ENCODE measurements at places on chromosomes 13 and 19.

GRCh38 chr19:5406816-5407215 lies 48.4 kb upstream of the ZNRF4 start:
- no peak for DNase-seq

DNA sequence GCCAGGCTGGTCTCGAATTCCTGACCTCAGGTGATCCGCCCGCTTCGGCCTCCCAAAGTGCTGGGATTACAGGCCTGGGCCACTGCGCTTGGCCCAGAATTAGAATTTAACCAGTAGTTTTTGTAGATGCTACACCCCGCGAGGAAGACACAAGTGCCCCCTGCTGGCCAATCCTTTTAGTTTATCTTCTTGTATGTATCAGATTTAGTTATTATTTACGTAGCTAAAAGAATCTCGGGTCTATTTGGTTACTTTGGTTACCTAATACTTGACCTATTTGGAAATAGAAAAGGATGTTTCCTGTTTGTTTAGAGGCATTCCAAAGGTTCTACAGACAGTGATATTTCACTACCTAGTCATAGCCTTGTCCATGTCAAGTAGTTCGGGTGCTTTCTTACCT lies 22.0 kb downstream of the MUC16 start:
- DNase-seq, result no peak

DNA sequence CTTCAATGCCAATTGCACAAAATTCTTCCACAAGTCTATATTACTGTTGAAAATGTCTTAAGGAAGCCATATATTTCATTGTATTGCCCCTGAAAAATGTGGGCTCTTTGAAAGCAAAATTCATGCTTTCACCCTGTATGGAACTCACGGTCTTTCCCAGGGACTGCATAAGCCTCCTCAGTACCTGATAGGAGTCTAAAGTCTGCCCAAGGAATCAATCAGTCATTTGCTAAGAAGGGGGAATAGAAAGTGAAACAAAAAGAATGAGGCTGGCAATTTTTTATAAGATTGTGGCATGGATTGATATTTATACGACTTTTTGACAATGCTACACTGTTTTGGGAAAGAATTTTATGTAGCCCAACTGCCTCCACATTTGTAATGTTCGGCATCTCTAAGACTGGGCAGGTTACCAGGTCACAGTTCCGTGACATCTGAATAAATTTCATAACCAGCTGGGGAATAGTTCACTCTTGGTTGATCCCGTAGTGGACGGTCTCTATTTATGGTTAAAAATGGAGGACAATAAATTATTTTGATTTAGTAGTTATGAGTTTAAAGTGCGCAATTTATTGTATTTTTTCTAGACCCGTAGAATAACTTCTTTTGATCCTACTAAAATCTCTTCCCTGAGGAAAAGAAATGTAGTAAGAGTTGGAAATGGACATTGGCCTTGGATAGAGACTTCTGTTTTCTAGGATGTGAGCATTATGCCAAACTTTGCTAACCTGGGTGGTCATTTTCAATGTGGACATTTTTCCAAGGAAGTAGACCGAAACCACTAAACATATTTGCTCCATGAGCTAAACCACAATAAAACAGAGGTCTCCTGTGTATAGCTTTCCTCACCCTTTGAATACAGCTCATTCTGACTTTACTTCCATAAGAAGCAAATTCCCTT lies 1585.4 kb downstream of the EFNB2 start:
- DNase-seq, result no peak

DNA sequence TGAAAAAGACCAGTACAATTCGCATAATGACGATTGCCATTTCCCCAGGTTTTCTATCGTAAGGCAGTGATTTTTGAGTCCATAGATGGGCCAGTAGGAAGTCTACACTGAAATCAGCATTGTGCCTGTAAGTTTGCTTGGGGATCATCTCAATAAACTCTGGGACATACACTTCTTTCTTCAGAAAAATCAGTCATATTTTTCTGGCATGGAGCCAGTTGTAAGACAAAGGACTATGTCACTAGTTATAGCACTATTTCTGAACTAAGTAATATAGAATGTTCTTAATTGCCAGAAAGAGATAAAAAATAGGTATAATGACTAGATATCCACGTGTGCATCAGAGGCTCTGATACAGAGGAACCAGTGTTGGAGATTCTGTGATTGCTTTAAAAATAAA lies 243.5 kb downstream of the LMO7 start:
- DNase-seq, result no peak

DNA sequence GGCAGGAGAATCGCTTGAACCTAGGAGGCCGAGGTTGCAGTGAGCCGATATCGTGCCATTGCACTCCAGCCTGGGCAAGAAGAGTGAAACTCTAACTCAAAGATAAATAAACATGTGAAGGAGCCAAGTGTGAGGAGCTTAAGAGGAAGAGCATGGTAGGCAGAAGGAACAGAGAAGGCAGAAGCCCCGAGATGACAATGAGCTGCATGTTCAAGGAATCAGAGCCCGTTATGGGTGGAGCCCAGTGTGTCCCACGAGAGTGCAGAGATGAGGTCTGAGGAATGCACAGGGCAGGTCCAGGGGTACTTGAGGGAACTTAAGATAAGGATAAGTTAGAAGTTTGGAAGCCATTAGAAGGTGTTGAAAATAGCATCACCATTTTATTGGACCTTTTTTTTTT lies 716 bp downstream of the FPR2 start:
- no peak for DNase-seq

DNA sequence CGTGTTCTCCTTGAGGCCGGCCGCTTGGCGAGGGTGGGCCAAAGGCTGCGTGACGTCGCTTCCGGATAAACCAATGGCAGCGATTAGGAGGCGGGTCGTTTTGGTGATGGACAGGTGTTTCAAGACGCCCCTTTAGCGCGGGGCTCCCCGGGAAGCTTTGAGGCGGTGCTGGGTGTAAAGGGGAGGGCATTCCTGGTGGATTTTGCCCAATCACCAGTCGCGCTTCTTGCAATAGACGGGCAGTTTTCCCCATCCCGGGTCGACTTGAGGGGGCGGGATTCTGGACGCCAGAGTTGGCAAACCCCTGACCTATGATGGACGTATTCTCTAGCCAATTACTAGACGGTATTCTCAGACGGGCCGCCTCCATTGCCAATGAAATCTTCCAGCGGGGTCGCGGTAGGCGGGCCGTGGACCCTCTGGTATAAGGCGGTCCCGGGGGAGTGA lies 264 bp upstream of the PRMT1 start:
- DNase-seq, result peak; percentile 99

GRCh38 chr19:40424637-40425449 lies 949 bp downstream of the SERTAD1 start:
- no peak for DNase-seq

DNA sequence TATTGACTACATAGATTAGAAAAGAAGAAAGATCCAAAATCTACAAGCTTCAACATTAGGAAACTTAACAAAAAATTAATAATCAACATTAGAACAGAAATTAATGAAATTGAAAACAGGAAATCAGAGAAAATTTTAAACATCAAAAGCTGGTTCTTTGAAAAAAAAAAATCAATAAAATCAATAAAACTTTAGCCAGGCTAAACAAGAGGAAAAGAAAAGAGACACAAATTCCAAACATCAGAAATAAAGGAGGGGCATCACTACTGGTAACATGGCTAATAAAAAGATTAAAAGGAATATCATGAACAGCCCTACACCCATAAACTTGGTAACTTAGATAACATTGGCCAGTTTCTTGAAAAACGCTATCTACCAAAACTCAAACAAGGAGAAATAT lies 110.2 kb downstream of the ATP11A start:
- DNase-seq, result no peak

- DNase-seq, result no peak
Observed at GRCh38 chr13:50635504-50635903, 208.0 kb downstream of the DLEU7 start.

GRCh38 chr19:14440049-14440448 lies 6.9 kb downstream of the PKN1 start:
- DNase-seq, result no peak

DNA sequence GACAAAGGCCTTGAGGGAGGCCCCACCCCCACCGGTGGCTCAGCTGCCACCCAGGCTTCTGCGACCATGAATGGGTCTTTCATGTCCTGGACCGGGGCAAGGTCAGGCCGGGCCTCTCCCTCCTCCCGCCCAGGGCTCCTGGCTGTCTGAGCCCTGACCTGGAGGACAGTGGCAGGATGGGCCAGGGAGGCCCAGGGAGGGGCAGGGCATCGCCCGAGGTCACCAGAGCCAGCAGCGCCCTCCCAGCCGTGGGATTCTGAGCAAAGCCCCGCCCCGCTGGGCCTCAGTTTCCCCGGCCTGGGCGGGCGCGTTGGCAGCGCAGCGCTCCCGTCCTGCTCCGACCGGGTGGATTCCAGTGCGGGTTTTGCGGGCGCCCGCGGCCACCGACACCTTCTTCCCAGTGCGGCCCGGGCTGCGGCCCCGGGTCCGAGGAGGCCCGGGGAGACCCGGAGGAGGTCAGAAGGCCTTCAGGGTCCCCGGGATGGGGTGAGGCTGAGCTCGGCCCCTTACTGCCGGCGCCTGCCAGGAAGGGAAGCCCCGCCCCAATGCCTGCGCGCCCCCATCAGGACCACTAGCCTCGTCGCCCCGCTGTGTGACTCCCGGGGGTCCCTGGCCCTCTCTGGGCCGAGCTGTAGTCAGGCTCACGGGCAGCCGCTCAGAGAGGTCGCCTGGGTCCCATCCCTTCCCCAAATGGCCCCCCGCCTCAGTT lies 24.6 kb upstream of the SEMA6B start:
- peak; percentile 93 for DNase-seq

- no peak for DNase-seq
Observed at GRCh38 chr13:45846681-45847080, 4.9 kb downstream of the SIAH3 start.

GRCh38 chr13:59345311-59345710 lies 818.4 kb downstream of the DIAPH3 start:
- DNase-seq, result no peak

DNA sequence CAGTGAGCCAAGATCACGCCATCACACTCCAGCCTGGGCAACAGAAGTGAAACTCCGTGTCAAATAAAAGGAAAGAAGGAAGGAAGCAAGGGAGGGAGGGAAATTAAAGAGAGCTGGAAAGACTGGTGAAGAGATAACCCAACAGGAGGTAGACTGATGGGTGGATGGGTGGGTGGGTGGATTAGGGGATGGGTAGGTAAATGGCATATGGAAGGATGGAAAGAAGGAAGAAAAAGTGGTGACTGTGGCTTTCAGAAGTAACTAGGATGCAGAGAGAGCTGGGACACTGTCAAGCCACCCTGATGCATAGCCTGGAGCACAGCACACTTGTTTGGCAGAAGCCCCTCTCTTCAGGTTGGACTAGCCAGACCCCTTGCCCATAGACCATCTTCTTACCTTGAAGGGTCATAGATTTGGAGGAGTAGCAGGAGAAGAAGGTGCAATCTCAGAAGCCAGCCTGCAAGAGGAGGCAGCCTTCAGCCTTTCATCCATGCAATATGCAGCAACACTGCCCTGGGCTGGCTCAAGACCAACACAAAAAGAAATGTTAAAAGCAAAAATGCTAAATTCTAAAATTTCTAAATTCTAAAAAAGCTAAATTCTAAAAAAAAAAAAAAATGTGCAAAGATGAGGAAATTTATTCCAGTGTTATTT lies 5.1 kb downstream of the IQCN start:
- no peak for DNase-seq

DNA sequence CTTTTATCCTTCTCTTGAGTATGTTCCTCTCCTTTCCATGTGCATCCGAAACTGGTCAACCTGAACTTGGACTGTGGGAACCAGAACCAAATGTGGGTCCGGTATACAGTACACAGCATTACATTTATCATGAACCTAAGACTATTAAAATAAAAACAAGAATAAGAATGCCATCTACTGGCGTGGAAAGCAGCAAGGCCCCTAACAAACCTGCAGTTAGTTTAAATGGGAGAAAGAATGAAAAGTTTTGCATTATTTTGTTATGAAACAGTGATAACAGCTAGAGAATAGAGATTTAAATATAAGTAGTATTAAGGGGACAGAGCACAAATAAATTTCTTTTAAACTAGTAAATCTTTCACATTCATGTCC lies 159.5 kb downstream of the RBM26 start:
- DNase-seq, result no peak

DNA sequence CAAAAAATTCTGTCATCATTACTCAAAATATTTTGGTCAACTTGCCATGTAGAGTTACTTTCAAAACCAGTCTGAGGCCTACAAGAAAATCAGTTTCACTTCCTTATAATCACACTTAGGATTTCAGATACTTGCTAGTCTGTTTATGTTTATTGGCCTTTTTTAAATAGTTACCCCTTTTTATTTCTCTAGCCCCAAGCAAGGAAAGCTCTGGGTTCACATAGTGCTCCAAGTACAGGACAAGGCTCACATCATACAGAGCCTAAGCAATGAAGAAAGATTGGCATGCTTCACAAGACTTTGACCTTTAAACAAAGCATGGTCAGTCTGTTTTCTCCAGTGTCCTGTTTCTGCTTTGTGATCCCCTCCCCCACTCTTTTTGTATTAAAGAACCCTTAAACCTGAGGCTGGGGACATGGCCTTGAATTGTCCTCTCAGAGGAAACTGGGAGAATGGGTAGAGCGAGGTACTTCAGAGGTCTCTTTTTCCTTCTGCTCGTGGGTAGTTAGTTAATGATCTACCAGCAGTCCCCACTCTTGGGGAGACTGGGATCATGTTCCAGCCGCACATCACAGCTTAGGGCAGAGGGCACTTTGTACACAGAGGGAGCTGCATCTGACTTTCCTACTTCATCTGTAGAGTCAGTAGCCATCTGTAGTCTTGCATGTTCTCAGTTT lies 30.7 kb downstream of the CEACAM1 start:
- peak; percentile 58 for DNase-seq

DNA sequence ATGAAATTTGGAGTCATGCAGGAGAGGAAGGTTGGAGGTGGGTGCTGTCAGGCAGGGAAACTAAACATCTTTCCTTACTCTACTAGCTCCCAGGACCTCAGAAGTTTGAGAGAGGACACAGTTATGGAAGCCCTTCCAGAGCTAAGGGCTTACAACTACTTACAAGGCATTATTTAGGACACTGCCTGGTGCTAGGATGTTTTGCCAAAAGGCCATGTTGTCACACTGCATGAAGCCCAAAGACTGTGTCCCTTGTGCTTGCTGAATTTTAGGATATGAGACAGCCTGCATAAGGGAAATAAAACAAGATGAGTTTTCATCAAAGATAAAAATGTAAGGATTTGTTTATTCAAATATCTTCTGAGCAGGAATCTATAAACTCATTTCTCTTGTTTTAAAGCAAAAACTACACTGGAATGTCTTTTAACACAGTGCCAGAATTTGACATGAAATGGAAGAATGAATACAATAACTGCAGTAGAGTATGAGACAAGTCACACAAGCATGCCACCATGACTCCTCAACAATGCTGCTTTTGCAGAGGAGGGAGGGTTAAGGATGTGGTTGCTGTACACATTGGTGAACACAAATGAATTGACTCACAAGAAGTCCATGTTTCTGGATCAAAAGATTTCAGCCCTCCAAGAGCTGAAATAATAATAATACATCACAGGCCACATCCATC lies 258.4 kb downstream of the SPRY2 start:
- no peak for DNase-seq

GRCh38 chr19:54231077-54231931 lies 8.5 kb upstream of the LILRB3 start:
- DNase-seq, result peak; percentile 81

GRCh38 chr13:90846936-90847335 lies 500.6 kb upstream of the MIR17HG start:
- DNase-seq, result no peak

- DNase-seq, result no peak
Observed at GRCh38 chr13:89688918-89689317, 1658.6 kb upstream of the MIR17HG start.

- no peak for DNase-seq
Observed at GRCh38 chr13:71021825-71022422, 845.1 kb downstream of the DACH1 start.

All from HuH-7.5 (cell line).